H1 (cell line): ENCODE measurements at places on chromosomes 1 and 21. TPM values are rescaled to one million over a fixed set of nuclear protein-coding genes. Genes with fewer than 3 reads are reported as not detected.

DNA sequence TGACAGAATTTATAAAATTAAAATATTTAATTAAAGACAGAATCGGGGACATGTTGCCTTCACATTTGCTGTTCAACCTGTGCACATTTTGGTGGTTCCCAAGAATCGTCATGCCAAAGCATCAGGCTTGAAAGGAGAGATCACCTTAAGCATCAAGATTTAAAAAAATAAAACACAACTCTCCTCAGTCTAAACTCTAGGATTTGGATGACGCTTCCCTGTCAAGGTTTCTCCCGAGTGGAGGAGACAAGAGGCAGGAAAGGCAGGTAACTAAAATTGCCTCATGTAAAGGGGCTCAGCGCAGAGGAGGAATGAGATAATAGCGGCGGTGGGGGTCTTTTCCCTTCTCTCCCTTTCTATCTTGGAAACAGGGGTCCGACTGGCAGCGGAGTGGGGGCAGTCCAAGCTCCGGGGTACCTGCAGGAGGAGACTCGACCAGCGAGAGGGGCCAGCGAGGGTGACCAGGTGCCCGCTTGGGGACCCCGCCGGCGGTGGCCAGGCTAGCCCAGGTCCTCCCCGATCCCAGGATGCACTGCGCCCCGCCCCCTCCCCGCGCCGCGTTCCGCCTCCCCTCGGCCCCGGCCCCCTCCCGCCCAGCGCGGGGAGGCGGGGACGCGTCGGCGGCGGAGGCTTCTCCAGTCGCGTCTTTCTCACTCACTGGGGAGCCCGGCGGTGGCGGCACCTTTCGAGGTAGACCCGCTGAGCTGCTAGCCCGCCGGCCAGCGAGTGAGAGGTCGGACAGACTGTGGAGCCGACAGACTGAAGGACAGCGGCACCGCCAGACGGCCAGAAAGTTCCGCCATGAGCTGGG lies at the start of gene FNBP1L:
Gene FNBP1L (plus strand): TSS at position 638 of the 811 bp plus-strand sequence. CDS start 164 bp downstream, at position 802.
- H3K27ac ChIP-seq, result peak within 1 kb of the TSS; percentile 95
- peak within 1 kb of the TSS; percentile 95 for H3K4me3 ChIP-seq
- H3K36me3 ChIP-seq, result no peaks in the 10 kb centered on the region
- H3K4me1 ChIP-seq, result no peaks in the 10 kb centered on the region

GRCh38 chr1:77182083-77182482 lies 37.1 kb downstream of the PIGK start:
- no peak overlapping the region for H3K27ac ChIP-seq
- H3K27me3 ChIP-seq, result no peaks in the 10 kb centered on the region
- H3K4me3 ChIP-seq, result no peak overlapping the region
- DNase-seq, result no peak

DNA sequence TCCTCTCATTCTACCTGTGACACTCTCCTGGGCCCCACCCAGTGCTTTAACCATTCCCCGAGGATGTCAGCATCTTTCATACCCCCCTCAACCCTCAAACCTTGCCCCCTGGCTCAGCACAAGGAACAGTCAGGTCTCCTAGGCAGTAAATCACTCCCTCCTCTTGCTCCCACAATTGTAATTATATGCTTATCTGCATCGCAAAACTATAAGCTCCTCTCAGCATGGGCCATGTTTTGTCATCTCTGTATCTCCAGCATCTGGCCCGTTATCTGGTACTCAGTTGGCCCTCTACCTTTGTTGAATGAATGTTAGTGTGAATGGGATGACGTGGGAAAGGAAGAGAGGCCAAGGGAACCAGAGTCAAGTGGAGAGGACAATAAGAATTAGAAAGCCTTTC lies 2.8 kb upstream of the ELOVL1 start:
- DNase-seq, result no peak
- H3K4me1 ChIP-seq, result peaks cover 21% of the 10 kb centered on the region
- H3K4me3 ChIP-seq, result no peak overlapping the region
- no peak overlapping the region for H3K27ac ChIP-seq

- H3K4me3 ChIP-seq, result no peak overlapping the region
- no peaks in the 10 kb centered on the region for H3K4me1 ChIP-seq
- H3K27ac ChIP-seq, result no peak overlapping the region
- no peak for DNase-seq
Measured at GRCh38 chr1:177975588-177976495, 6.0 kb upstream of the SEC16B start.

CAPN8 gene
- 0.26 TPM in 1 of 2 replicates, not detected in the other for total RNA-seq
